Right renal cortex interstitium (tissue), 3 donors: ENCODE measurements at places on chromosomes 4 and X. TPM values are rescaled to one million over a fixed set of nuclear protein-coding genes. Genes with fewer than 3 reads are reported as not detected.

The BEX5 gene
- 18.8 TPM for polyA plus RNA-seq

The SLC9B1 gene
- polyA plus RNA-seq, result 4.1 TPM

GRCh38 chrX:54043541-54044125 lies 640 bp downstream of the PHF8 start:
- DNase-seq, result no peak

DNA sequence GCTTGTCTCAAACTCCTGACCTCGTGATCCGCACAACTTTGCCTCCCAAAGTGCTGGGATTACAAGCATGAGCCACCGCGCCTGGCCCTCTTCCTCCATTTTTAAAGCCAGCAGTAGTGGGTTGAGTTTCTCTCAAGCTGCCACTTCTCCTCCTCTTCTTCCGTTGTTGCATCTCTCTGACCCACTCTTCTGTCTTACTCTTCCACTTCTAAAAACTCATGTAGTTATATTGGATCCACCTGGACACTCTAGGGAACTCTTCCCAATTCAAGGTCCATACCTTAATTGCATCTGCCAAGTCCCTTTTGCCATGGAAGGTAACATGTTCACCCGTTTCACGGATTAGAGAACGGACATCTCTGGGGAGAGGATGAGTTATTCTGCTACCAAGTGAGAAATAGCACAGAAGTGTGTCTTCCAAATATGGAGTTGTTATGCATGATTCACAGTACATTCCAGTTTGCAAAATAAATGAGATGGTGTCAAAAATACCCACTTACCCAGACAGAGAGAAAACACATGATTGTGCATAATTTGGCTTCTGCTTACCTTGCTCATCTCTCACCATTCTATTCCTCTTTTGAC lies 51.8 kb downstream of the GBA3 start:
- DNase-seq, result no peak

DNA sequence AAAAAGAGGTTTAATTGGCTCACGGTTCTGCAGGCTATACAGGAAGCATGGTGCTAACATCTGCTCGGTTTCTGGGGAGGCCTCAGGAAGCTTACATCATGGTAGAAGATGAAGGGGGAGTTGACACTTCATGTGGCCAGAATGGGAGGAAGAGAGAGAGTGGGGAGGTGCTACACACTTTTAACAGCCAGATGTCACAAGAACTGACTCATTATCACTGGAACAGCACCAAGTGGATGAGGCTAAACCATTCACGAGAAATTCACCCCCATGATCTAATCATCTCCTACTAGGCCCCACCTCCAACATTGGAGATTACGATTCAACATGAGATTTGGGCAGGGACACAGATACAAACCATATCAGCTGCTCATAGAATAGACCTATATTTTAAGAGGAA lies 255.8 kb downstream of the OPHN1 start:
- no peak for DNase-seq

DNA sequence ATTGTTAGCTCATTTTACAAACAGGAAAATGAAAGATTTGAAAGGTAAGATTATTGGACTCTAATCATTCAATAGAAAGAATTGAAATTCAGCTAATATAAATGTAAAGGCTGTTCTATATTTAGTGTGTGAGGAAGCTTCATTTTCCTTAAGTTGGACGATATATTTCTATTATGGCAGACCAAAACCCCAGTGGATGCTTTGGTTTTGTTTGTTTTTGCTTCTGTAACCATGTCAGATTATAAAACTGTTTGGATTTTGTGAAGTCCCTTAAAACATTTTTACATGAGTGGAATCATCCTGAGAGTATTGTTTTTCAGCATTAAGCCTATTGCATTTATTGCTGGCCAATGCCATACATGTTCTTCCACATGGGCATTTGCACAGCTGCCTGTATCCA lies 110.2 kb upstream of the ENPEP start:
- no peak for DNase-seq
